Smooth muscle cell of the coronary artery (primary cell): ENCODE measurements at places on chromosomes 16 and 17. TPM values are rescaled to one million over a fixed set of nuclear protein-coding genes. Genes with fewer than 3 reads are reported as not detected.

LUC7L gene
- 26.6 and 30.3 TPM in 2 replicates for total RNA-seq

SPN gene
- total RNA-seq, result under 0.01 TPM in 1 of 2 replicates, not detected in the other

SLC4A1 gene
- not detected in 2 replicates for total RNA-seq

PPY gene
- total RNA-seq, result not detected in 2 replicates

GAST gene
- not detected in 2 replicates for total RNA-seq

SPATA32 gene
- not detected in 2 replicates for total RNA-seq

KRT16 gene
- total RNA-seq, result 0.15 and 0.35 TPM in 2 replicates

NEUROD2 gene
- not detected in 2 replicates for total RNA-seq

IRX3 gene
- 2.0 and 3.9 TPM in 2 replicates for total RNA-seq
